Vagina (tissue), 2 donors: ENCODE measurements at places on chromosomes 12 and 14.

- no peak for DNase-seq
Measured at GRCh38 chr14:91570021-91570420, 59.9 kb upstream of the PPP4R3A start.

DNA sequence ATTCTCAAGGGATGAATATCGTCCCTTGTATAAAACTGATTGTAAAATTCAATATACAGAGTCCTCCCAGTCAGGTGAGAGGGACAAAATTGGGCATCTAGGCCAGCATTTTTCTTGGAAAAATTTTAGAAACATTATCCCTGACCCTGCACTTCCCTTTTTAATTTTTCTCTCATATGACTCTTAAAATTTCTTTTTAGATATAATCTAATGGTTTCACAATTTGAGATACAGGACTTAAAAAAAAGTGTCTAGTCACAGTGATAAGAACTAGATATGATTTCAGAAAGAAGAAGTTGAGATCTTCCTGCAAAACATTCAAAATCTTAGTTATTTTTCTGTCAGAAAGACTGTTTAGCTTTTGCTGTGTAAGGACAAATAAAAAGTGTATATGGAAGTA, 270.8 kb upstream of the PPFIA2 start:
- DNase-seq, result no peak

- DNase-seq, result no peak
Measured at GRCh38 chr12:6423267-6424007, 21.3 kb upstream of the CD27 start.

- no peak for DNase-seq
Measured at GRCh38 chr12:100827901-100828520, 33.4 kb downstream of the ANO4 start.

DNA sequence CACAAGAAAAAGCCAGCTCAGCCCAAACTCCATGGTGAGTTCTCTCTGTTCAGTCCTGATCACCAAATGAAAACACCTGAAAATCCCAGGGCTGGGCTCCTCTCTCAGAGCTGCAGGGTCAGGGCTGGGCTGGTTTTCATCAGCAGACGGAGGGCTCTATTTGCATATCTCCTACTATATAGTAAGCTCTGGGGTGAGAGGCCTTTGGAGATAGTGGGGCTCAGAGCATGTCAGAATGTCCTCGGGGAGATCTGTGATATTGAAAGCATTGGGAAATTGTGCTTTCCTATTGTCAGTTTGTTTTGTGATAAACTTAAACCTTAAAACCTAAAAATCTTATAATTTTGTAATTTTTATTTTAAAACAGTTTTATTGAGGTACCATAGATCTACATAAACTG, 742.6 kb downstream of the TMEM121 start:
- no peak for DNase-seq

- DNase-seq, result no peak
Measured at GRCh38 chr14:57846596-57846995, 19.3 kb downstream of the SLC35F4 start.

DNA sequence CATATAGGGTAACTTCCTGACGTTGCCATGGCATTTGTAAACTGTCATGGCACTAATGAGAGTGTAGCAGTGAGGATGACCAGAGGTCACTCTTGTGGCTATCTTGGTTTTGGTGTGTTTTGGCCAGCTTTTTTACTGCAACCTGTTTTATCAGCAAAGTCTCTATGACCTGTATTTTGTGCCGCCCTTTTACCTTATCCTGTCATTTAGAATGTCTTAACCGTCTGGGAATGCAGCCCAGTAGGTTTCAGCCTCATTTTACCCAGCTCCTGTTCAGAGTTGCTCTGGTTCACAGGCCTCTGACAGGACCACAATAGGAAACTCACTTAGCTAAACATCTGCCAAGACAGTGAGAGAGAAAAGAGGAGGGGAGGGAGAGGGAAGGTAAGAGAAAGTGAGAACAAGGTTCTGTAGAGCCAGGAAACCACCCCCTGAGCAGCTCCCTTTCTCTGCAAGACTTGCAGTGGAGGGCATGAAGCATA, 64.8 kb upstream of the PLEKHG3 start:
- no peak for DNase-seq

DNA sequence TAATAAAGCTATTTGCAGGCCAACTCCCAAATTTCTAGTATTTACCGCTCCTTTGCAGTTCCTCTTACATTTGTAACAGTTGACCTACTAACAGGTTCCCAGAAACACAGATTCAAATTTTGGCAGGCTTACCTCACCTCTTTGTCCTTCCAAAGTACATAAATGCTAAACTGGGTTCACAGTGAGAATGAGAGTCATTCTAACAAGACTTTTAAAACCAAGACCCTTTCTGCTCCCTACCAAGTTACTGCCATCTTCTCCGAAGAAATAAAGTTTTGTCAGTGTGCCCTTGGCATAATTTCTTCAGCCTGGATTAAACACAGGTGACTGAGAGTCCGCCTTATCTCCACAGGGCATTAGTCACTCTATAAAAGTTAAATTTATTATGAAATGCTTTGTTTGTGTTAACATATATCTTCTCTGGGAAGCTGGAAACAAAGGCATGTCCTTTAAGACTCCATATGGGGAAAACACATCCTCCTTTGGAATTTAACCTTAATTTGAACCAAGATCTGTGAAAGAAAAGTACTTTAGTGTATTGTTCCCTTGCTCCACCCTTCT, 28.2 kb downstream of the FOXA1 start:
- DNase-seq, result no peak

GRCh38 chr14:65200454-65200853, 98.1 kb upstream of the MAX start:
- DNase-seq, result no peak

DNA sequence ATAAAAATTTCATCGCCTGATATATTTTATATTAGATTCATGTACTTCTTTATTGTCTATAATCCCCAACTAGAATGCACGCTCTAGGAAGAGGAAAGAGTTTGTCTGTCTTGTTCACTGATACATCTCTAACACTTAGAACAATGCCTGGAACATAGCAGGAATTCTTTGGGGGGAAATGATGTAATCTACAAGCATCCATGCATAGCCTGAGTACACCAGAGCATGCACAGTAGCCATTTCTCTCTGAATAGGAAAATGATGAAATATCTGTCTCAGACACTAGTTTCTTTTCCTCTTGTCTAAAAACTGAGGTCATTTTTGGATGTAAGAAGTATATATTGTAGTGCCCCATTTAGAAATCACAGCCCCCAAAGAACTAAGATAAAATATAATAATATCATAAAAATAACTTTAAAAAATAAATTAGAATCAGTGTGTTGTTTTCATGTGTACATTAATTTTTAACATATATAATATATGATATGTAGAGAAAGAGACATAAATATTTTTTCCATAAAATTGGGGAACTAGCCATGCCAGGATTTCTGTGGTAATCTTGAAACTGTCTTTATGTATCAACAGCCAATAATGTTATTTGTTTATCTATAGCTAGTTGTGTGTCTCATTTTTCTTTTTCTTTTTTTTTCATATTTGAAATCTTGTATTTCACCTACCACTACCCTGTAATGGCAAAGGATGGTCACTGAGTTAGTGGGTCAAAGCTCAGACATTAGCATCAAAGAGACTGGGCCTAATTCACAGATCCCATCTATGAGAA, 155.6 kb upstream of the TMCC3 start:
- DNase-seq, result no peak

- DNase-seq, result no peak
Measured at GRCh38 chr12:4178424-4179170, 95.0 kb upstream of the CCND2 start.

GRCh38 chr14:59755409-59756135, 115.0 kb downstream of the RTN1 start:
- DNase-seq, result no peak

DNA sequence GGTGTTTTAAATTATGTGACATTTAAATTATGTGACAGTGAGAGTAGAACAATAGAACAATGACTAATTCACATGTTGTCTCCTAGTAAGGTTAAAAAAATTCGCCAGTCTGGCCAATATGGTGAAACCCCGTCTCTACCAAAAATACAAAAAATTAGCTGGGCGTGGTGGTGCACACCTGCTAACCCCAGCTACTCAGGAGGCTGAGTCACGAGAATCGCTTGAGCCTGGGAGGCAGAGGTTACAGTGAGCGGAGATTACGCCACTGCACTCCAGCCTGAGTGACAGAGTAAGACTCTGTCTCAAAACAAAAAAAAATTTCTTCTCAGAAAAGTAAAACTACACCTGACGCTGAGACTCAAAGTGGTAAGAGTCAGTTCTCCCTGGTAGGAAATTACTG, 2.7 kb downstream of the CS start:
- DNase-seq, result no peak

GRCh38 chr12:123041042-123041531, 60.6 kb downstream of the ARL6IP4 start:
- no peak for DNase-seq

- DNase-seq, result no peak
Measured at GRCh38 chr12:62971769-62972525, 37.0 kb upstream of the PPM1H start.

GRCh38 chr12:87121896-87122295, 865.7 kb upstream of the MGAT4C start:
- DNase-seq, result no peak

DNA sequence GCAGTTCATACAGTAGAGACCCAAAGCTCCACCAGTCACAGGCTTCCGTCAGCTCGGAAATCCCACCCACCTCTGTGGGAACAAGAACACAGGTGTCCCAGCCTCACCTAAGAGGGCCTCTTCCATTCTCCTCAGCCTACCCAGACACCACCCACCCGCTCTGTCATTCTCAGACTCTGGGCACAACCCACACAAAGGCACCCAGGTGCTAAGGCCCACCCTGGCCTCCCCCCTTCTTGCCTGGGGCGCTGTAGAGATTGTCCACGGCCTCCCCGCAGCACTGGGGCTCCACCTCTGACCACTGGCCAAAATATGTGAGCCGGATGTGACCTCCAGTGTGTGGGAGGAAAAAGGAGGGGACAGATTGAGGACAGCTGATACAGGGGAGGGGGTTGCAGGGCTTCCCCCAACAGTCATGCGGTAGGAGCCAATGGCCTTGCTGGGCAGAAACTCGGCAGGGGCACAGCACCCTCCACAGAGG, 14.2 kb downstream of the RPS6KL1 start:
- no peak for DNase-seq

DNA sequence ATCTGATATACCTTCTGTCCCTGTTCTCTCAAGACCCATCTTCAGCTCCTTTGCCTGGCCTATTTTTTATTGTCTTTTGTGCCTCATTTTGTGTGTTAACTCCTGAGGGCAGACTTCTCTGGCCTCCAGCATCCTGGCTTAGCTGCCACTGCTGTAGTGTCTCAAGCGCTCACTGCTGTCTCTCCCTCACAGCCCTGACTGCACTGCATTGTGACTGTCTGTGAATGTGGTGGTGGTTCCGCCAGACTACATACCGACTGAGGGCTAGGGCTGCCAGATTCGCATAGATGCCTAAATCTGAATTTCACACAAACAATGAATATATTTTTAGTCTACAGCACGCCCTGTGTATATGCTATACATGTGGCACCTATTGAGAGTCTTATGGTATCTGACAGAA, 1088.9 kb upstream of the TMEM132C start:
- DNase-seq, result no peak

DNA sequence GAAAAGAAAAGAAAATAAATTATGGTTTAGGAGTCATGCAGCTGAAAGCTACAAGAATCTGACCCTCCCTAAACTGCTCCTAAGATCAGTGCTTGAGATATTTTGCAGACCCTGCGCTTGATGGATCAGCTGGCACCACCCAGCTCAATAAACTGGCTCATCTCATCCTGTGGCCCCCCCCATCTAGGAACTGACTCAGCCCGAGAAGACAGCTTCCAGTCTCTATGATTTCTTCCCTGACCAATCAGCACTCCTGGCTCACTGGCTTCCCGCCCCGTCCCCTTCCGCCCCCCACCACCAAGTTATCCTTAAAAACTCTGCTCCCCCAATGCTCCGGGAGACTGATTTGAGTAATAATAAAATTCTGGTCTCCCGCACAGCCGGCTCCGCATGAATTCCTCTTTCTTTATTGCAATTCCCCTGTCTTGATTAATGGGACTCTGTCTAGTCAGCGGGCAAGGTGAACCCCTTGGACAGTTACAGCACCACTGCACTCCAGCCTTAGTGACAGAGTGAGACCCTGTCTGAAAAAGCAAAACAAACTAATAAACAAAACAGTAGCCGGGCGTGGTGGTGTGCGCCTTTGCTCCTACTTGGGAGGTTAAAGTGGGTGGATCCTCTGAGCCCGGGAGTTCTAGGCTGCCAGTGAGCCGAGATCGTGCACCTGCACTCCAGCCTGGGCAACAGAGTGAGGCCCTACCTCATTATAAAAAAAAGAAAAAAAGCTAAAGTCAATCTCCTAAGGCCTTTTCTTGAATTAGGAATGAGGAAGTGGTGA, 24.5 kb upstream of the SPTLC2 start:
- DNase-seq, result no peak

GRCh38 chr14:102164965-102165364, 25.3 kb downstream of the WDR20 start:
- no peak for DNase-seq

GRCh38 chr14:61625165-61625564, 70.1 kb upstream of the HIF1A start:
- DNase-seq, result no peak

DNA sequence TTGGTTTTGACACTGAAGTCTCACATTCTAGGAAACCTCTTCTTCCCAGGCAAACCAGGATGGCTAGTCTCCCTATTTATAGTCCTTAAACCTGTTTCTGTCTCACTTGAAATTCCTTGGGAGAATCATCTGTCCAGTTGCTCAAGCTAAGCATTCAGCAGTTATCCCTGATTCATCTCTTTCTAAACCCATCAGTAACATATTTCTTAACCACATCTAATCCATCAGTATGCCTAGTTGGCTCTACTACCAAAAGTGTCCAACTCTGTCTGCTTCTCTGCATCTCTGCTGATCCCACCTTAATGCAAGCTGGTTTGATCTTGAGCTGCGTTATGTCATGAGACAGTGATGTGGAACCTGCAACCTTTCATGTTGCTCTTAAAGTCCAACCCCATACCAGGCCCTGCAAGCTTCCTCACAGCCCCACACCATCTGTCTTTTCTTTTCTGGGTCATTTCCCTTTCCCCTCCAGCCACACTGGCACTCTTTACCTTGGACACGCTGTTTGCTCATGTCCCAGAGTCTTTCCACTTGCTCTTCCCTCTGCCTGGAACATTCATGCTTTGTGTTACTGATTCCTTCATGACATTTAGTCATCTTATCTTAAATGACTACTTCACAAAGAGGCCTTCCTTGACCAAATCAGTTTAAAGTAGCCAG, 380.8 kb upstream of the RGS6 start:
- DNase-seq, result no peak

GRCh38 chr12:62679608-62680007, 213.0 kb downstream of the MON2 start:
- no peak for DNase-seq

- DNase-seq, result no peak
Measured at GRCh38 chr14:92934196-92935085, 11.5 kb downstream of the CHGA start.

GRCh38 chr14:89771251-89771650, 183.3 kb downstream of the EFCAB11 start:
- DNase-seq, result no peak

- DNase-seq, result no peak
Measured at GRCh38 chr12:94670075-94670474, 19.7 kb upstream of the TMCC3 start.

GRCh38 chr12:82696543-82696942, 9.8 kb downstream of the TMTC2 start:
- no peak for DNase-seq
